ENCODE measurements at places on chromosomes 1 and 21.
A peak's percentile ranks its signal among the peaks of the same experiment; 100 is the strongest.

- no peak for DNase-seq
Observed at GRCh38 chr1:51203121-51203873, 32.8 kb upstream of the RNF11 start.

DNA sequence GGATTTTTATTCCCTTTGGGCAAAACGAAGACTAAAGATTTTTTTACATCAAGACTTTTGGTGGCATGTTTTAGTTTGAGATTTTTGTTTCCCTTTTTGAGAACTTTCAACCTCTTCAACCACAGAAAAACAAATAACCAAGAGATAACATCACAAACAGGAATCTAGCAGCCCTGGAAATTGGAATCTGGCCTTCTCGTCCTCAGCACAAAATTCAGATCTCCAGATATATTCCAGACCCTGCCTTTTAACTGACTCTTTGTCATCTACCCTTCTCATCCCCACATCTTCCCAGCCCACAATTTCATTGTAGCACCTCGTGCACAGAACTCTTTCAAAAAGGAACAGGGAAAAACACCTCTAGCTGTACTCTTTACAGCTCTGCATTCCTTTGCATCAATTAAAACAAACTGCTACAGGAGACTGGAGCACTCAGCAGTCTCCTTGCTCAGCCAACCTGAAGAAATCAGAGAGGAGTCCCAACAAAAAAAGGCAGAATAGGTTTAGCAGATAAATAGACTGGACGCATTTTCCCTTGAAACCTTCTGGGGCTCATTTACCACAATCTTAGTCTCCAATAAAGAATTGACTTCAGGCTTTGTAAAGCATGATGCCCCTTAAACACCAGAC, 251.0 kb downstream of the TTLL7 start:
- DNase-seq: no peak

DNA sequence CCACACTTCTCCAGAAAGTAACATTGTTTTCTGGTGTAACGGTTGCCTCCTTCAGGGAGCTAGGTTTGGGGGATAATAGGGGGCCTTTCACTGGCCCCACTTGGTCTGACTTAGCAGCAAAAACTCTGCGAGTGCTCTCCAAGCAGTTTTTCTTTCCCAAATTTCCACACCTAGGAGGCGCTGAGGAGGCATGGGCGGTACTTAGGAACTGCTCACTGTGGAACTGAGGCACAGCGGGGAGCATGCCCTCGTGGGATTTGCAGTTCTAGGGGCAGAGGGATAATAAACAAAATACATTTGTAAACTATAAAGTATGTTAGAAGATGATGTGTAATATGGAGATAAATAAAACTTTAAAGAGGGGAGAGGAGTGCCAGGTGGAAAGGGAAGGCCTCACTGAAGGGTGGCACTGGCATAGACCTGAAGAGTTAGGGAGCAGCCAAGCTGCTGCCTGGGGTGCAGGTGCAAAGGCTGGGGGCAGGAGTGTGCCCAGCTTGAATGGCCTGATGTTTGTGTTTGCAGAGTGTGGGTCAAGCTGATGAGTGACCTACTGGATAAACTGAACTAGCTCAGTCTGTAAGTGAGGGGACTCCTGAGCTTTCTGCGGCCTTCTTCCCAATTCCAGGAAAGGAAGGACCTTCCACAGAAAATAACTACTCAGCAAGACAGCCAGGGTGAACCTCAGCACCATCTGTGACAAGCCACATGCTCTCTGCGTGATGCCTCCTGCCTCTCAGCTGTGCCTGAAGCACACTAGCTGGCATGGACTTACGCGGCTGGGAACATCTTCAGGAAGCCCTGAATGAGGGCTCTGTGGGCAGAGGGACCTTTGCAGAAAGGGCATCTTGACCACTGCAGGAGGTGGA, 1.9 kb downstream of the EPHX1 start:
- no peak for DNase-seq

DNA sequence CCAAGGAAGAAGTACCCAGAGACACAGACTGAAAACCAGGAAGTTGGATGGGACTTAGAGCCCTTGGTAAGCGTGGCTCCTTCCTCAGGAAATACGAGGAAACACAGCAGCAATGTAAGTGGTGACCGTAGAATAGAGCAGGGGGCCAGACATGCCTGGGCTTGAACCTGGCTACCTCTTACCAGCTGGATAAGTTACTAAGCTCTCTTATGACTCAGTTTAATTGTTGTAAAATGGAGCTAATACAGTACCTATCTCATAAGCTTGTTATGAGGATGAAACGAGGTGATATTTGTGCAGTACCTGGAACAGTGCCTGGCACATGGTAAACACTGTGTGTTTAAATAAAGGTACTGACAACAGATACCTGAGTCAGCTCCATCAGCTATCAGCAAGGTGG, 19.2 kb downstream of the EBNA1BP2 start:
- DNase-seq: no peak

GRCh38 chr1:93716941-93717368, 35.3 kb upstream of the BCAR3 start:
- peak; percentile 66 for DNase-seq

GRCh38 chr1:108057541-108057940, 92.6 kb upstream of the VAV3 start:
- no peak for DNase-seq

DNA sequence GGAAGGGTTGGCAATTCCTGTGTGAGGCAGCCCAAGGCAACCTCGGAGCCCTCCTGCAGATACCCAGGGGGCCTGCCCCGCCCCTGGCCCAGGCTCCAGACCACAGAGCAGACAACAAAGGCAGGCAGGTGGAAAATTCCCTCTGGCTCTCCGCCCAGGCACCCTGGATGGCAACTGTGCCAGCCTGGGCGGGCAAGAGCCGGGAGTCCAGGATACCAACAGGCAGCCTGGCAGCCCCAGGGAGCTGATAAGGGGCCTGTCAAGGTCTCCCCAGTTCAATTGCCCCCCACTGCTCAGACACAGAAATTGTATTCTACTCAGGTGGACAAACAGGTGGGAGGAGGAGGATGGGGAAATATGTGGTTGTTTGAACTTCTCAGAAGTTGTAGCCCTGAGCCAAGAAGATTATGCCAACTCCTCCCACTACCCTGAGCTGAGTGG, 15.4 kb upstream of the GPR37L1 start:
- DNase-seq: no peak

- no peak for DNase-seq
Observed at GRCh38 chr1:41239988-41240610, 2.0 kb downstream of the SCMH1 start.

- peak; percentile 54 for DNase-seq
Observed at GRCh38 chr1:89041119-89041641, 18.5 kb upstream of the GBP3 start.

- no peak for DNase-seq
Observed at GRCh38 chr1:17919525-17920439, 164.6 kb downstream of the ACTL8 start.

- DNase-seq: no peak
Observed at GRCh38 chr1:50559421-50559820, 136.2 kb upstream of the DMRTA2 start.

GRCh38 chr1:153771261-153771660, 3.9 kb upstream of the SLC27A3 start:
- DNase-seq: no peak

DNA sequence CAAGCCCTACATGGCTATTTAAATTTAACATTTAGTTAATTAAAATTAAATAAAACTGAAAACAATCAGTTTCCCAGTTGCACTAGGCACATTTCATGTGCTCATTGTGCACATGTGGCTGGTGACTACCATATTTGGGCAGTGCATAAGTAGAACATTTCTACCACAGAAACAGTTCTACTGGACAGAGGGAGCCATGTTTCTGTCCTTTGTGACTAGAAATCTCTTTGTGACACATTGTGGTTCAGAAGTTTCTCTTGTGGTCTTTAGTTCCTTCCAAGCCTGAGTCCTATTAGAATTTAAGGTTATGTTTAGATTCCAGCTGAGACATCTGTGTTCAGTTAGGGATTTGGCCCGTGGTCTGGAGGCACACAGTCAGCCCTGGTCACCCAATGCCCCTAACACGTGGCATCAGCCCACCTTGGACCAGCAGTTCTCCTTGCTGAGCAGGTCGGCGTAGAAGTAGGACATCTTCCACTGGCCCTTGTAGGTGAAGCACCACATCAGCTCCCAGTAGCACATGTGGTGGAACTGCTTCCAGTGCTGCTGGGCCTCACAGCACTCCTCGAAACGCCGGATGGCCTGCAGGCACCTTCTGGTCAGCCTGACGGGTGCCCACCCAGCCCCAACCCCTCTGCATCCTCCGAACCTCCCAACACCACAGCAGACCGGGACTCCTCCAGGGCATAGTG, 29.1 kb downstream of the TTC39A start:
- no peak for DNase-seq

DNA sequence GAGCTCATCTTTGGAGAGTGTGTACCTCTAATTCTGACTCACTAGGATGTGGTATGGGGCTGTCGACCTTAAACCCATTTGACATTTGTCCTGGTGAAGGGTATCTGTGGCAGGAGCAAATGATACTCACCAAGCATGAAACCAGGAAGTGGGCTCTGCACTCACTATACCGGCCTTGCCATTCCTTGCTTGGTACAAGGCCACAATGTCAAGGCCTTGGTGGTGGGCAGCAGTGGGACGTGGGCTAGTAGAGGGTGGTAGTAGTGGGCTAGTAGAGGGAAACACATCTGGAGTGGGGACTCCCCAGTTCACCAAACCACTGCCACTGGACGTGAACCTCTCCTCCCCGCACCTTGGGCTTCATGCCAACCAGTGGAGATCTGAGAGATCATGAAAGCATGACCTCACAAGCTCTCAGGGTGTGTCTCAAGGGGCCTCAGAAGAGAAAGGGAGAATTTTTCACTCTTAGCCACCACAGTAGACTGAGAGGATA, 11.5 kb downstream of the TNFSF4 start:
- DNase-seq: peak; percentile 83

DNA sequence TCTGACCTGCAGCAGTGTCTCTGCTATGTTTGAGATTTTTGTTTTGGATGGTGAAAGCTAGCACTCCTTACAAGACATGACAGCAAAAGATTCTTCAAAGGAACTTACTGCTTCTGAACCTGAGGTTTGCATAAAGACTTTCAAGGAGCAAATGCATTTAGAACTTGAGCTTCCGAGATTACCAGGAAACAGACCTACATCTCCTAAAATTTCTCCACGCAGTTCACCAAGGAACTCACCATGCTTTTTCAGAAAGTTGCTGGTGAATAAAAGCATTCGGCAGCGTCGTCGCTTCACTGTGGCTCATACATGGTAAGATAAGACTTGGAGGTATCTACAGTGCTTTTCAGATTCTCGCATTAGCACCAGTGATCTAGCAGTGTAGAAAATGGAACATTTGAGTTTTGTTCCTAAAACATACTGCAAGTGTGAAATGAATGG, 200.2 kb downstream of the PDE4B start:
- no peak for DNase-seq

- no peak for DNase-seq
Observed at GRCh38 chr1:30964706-30965105, 56.1 kb upstream of the SDC3 start.

GRCh38 chr1:86447198-86447790, 21.4 kb upstream of the CLCA1 start:
- no peak for DNase-seq

GRCh38 chr21:42232176-42232825, 13.4 kb downstream of the ABCG1 start:
- no peak for DNase-seq

GRCh38 chr1:51520700-51521248, 1.7 kb upstream of the EPS15 start:
- DNase-seq: no peak

All from stimulated activated CD8-positive, alpha-beta memory T cell treated with anti-CD3 and anti-CD28 coated beads, Interleukin-4, amount 100 ng/mL, for 48 hours (primary cell).